ENCODE measurements at places on chromosomes 1 and 21. TPM values are rescaled to one million over a fixed set of nuclear protein-coding genes. Genes with fewer than 3 reads are reported as not detected.

The PTAFR gene
- 0.23 TPM for total RNA-seq

The LCE1E gene
- not detected for total RNA-seq

The FCRL1 gene
- 0.09 TPM for total RNA-seq

The DISP3 gene
- 0.34 TPM for total RNA-seq

The KCNQ4 gene
- 0.43 TPM for total RNA-seq

Measured in T-helper 2 cell treated with Interferon-gamma antibody and Interleukin-4, amounts not matched to agents 100 ng/mL and 5 ng/mL, for 36 hours (primary cell).